ENCODE measurements at places on chromosomes 2 and 18. TPM values are rescaled to one million over a fixed set of nuclear protein-coding genes. Genes with fewer than 3 reads are reported as not detected.

DNA sequence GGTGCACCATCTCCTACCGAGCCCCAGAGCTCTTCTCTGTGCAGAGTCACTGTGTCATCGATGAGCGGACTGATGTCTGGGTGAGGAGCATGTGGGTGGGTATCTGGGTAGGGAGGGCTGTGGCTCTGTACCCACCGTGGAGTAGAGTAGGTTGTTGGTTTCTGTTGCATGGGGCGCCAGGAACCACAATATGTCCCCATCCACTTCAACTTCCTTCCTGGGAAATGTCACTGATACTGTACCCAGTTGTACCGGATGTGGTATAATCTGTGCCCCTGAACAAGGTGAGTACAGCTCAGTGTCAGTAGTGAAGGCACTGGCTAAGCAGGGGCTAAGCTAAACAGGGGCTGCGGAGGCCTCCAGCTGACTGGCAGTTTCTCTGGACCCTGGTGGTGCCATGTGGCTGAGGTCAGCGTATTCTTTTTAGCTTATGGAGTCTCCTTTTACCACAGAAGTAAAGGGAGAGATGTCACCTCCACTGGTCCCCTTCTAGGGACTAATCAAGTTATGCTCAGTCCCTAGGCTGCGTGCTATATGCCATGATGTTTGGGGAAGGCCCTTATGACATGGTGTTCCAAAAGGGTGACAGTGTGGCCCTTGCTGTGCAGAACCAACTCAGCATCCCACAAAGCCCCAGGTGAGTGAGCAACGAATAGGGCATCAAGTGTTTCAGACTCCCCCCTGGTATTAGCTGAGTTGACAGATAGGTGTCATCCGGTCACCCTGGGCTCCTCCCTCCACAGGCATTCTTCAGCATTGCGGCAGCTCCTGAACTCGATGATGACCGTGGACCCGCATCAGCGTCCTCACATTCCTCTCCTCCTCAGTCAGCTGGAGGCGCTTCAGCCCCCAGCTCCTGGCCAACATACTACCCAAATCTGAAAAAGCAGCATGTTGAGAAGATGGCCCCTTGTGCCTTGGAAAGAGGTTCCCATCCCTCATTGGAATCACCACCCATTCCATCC, 2.7 kb downstream of the STK16 start:
- H3K27me3 ChIP-seq = no peaks in the 10 kb centered on the region
- peak; percentile 55 for DNase-seq
- peaks cover 75% of the 10 kb centered on the region for H3K4me1 ChIP-seq
- peak overlapping the region; percentile 99 for H3K27ac ChIP-seq

- no peak for DNase-seq
- H3K27ac ChIP-seq = no peak overlapping the region
- H3K27me3 ChIP-seq = no peaks in the 10 kb centered on the region
- peaks cover 21% of the 10 kb centered on the region for H3K36me3 ChIP-seq
- H3K4me3 ChIP-seq = no peak overlapping the region
- no peaks in the 10 kb centered on the region for H3K4me1 ChIP-seq
These were observed 40.7 kb downstream of the TRAPPC12 start for GRCh38 chr2:3420076-3420768.

The ZSWIM2 gene
- total RNA-seq = not detected

- H3K4me3 ChIP-seq = no peak overlapping the region
- no peaks in the 10 kb centered on the region for H3K36me3 ChIP-seq
- no peak overlapping the region for H3K27ac ChIP-seq
- no peak for DNase-seq
- H3K4me1 ChIP-seq = no peaks in the 10 kb centered on the region
These were observed 260.5 kb downstream of the DYSF start for GRCh38 chr2:71713581-71714580.

- no peaks in the 10 kb centered on the region for H3K36me3 ChIP-seq
- no peak overlapping the region for H3K27ac ChIP-seq
- H3K4me3 ChIP-seq = no peak overlapping the region
- H3K4me1 ChIP-seq = no peaks in the 10 kb centered on the region
- no peaks in the 10 kb centered on the region for H3K27me3 ChIP-seq
These were observed 968.5 kb downstream of the LRP1B start for GRCh38 chr2:141162314-141162713.

The FAM124B gene
- total RNA-seq = 0.34 TPM

- H3K27me3 ChIP-seq = no peaks in the 10 kb centered on the region
- no peaks in the 10 kb centered on the region for H3K36me3 ChIP-seq
- H3K4me3 ChIP-seq = no peak overlapping the region
- no peaks in the 10 kb centered on the region for H3K4me1 ChIP-seq
- H3K27ac ChIP-seq = no peak overlapping the region
- DNase-seq = no peak
These were observed 76.1 kb upstream of the MC4R start for GRCh38 chr18:60448487-60449267.

The CWC22 gene
- 30.9 TPM for total RNA-seq

- peaks cover 16% of the 10 kb centered on the region for H3K27me3 ChIP-seq
- no peak for DNase-seq
These were observed 12.7 kb upstream of the CABLES1 start for GRCh38 chr18:23122334-23123229.

The VSNL1 gene
- total RNA-seq = not detected

GRCh38 chr2:122263746-122264145, 508.3 kb downstream of the TSN start:
- no peaks in the 10 kb centered on the region for H3K36me3 ChIP-seq
- no peaks in the 10 kb centered on the region for H3K27me3 ChIP-seq
- H3K4me1 ChIP-seq = no peaks in the 10 kb centered on the region
- H3K27ac ChIP-seq = no peak overlapping the region
- H3K4me3 ChIP-seq = no peak overlapping the region

DNA sequence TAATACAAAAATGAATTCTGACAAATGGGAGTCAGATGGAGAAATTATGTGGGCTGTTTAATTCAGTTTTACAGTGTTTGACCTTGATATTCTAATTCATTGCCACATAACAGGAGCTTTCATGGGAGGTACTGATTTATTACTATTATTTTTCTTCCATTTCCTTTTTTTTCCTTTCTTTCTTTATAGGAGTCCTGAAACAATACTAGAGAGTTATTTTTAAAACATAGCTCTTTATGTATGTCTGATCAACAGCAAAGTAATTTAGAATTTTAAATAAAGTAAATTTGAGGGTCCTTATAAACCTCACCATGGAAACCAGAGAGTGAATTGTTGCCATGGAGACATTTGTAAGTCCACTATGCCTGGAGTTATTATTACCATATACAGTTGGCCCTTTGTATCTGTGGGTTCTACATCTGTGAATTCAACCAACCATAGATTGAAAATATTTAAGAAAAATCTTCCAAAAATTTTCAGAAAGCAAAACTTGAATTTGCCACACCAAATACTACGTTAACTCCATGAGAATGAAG, 40.9 kb upstream of the PPP4R1 start:
- no peaks in the 10 kb centered on the region for H3K4me1 ChIP-seq
- H3K4me3 ChIP-seq = no peak overlapping the region
- H3K27ac ChIP-seq = no peak overlapping the region

DNA sequence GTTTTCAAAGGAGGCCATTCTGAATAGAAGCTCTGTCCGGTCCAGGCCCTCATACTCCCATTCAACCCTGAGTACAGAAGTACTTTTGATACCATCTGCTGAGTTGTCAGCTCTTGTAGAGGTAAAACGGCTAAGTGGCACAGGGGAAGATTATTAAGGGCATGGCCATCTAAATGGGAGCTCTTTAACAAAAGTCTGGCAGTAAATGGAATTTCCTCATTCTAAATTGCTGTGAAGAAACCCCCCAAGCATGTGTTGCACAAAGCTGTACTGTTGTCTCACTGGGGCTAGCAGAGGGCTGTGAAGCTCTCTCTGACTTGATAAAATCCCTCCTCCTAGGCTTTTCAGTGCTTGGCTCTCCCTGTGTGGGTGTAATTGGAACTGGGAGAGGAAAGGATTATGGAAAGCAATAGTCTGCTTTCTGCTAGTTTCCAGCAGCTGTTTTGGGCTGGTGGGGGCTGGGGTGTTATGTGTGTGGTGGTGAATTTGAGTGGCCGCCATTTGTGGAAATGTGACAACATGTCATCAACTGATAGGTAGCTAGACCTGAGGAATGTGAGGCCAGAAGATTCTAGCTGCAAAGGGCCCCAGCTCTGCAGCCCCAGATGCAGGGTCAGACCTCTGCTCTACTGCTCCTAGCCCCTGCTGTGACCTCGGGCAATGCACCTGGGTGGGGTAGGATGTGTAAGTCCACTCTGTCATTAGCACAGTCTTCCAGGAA, 65.1 kb downstream of the MAP4K4 start:
- no peaks in the 10 kb centered on the region for H3K27me3 ChIP-seq
- H3K4me3 ChIP-seq = no peak overlapping the region
- no peak for DNase-seq
- H3K36me3 ChIP-seq = peaks cover 6% of the 10 kb centered on the region

GRCh38 chr2:69043736-69044400, 30.9 kb downstream of the ANTXR1 start:
- no peaks in the 10 kb centered on the region for H3K4me1 ChIP-seq
- no peaks in the 10 kb centered on the region for H3K36me3 ChIP-seq
- peaks cover 38% of the 10 kb centered on the region for H3K27me3 ChIP-seq
- no peak overlapping the region for H3K4me3 ChIP-seq

DNA sequence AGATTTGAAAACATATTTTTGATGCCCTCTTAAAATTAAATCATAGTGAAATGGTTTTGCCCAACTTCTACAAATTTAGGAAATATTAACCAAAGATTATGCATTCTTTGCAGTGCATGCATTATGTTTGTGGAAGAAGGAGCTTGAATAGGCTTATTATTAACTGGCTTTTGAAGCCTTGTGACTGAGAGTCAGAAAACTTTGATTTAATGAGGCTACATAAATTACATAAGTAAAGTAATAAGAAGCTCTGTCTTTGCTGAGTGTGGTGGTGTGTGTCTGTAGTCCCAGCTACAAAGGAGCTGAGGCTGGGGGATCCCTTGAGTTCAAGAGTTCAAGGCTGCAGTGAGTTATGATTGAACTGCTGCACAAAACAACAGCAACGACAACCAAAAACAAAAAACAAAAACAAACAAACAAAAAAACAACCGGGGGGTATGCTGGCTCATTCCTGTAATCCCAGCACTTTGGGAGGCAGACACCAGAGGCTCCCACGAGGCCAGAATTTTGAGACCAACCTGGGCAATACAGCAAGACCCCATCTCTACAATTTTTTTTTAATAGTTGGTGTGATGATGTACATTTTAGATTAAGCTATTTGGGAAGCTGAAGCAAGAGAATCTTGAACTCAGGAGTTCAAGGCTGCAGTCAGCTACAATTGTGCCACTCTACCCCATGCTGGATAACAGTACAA, 57.0 kb upstream of the LRRTM4 start:
- no peaks in the 10 kb centered on the region for H3K27me3 ChIP-seq
- no peaks in the 10 kb centered on the region for H3K36me3 ChIP-seq
- no peak for DNase-seq
- H3K4me1 ChIP-seq = no peaks in the 10 kb centered on the region
- H3K4me3 ChIP-seq = no peak overlapping the region

The MARCHF7 gene
- total RNA-seq = 76.5 TPM

DNA sequence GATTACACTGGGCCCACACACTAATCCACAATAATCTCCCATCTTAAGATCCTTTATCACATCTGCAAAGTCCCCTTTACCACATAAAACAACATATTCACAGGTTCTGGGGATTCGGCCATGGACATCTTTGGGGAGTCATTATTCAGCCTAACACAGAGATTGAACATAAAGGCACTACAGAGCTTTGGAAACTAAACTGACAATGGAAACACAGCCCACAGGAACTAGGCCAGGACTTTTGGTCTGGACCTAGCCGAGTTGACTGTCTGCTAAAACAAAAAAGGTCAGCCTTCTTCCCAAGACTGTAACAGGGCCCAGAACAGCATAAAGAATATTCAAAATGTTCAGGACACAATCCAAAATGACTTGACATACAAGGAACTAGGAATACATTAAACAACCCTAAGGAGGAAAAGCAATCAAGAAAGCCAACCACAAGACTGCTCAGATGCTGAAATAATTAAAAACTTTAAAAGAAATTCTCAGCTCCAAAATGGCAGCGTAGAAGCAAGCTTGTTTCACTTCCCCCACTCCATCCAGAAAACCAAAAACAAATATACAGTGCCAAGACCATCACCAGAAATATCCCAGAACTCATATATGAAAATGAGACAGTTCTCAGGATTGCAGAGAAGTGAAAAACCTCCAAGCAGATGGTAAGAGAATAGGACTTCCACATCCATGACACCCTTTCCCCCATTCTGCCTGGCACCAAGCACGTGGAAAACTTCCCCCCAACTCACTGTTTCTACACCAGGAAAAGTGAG, 207.8 kb downstream of the ATAD2B start:
- H3K4me1 ChIP-seq = no peaks in the 10 kb centered on the region
- peaks cover 18% of the 10 kb centered on the region for H3K36me3 ChIP-seq
- no peak overlapping the region for H3K27ac ChIP-seq
- no peak overlapping the region for H3K4me3 ChIP-seq
- no peak for DNase-seq

GRCh38 chr2:83368916-83369315, 1090.2 kb downstream of the SUCLG1 start:
- H3K4me1 ChIP-seq = no peaks in the 10 kb centered on the region
- no peak overlapping the region for H3K4me3 ChIP-seq
- H3K27me3 ChIP-seq = no peaks in the 10 kb centered on the region
- no peak for DNase-seq
- H3K36me3 ChIP-seq = no peaks in the 10 kb centered on the region

The RIOK3 gene
- total RNA-seq = 40.8 TPM

- DNase-seq = no peak
- no peaks in the 10 kb centered on the region for H3K36me3 ChIP-seq
- no peak overlapping the region for H3K27ac ChIP-seq
- no peaks in the 10 kb centered on the region for H3K4me1 ChIP-seq
- no peak overlapping the region for H3K4me3 ChIP-seq
- H3K27me3 ChIP-seq = no peaks in the 10 kb centered on the region
These were observed 172.4 kb upstream of the KCNH7 start for GRCh38 chr2:163011000-163011399.

The RIT2 gene
- total RNA-seq = not detected

- no peak overlapping the region for H3K27ac ChIP-seq
- H3K4me3 ChIP-seq = no peak overlapping the region
- H3K36me3 ChIP-seq = no peaks in the 10 kb centered on the region
- DNase-seq = no peak
- no peaks in the 10 kb centered on the region for H3K4me1 ChIP-seq
These were observed 19.2 kb downstream of the SPTBN1 start for GRCh38 chr2:54475285-54475684.

DNA sequence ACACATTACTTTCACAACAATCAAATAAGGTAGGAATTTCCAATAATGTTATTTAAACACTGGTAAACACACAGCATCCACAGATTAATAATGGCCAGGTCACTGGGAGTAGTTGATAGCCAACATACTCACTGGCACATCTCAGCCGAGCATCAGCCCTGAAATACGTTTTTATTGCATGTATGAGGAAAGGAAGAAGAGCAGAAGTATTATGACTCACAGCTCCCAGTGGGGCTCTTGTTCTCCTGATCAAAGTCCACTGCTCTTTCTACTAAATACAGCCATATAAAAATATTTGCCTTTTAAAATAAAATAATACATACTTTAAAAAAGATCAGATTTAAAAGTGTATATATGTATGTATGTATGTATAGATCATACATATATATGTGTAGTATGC, 999.6 kb downstream of the SUCLG1 start:
- H3K27ac ChIP-seq = no peak overlapping the region
- no peaks in the 10 kb centered on the region for H3K36me3 ChIP-seq
- no peaks in the 10 kb centered on the region for H3K4me1 ChIP-seq
- no peaks in the 10 kb centered on the region for H3K27me3 ChIP-seq
- no peak overlapping the region for H3K4me3 ChIP-seq
- no peak for DNase-seq

The SESTD1 gene
- 9.6 TPM for total RNA-seq

- H3K27ac ChIP-seq = peak overlapping the region; percentile 98
- no peak for DNase-seq
- H3K27me3 ChIP-seq = no peaks in the 10 kb centered on the region
- peak overlapping the region; percentile 96 for H3K4me3 ChIP-seq
These were observed 1.8 kb downstream of the LCLAT1 start for GRCh38 chr2:30448866-30449265.

The CFC1 gene
- total RNA-seq = not detected

Measured in activated T-helper 1 cell treated with anti-CD3 and anti-CD28 coated beads, Interleukin-12 subunit alpha, Interleukin-12 subunit beta, Interleukin-2, Interleukin-4 antibody, amounts not matched to agents 30 ng/mL and 10 ng/mL and 1 ng/mL, durations not matched to agents 14 hours and 24 hours and 36 hours (primary cell).